ENCODE measurements at places on chromosomes 6 and 20.

DNA sequence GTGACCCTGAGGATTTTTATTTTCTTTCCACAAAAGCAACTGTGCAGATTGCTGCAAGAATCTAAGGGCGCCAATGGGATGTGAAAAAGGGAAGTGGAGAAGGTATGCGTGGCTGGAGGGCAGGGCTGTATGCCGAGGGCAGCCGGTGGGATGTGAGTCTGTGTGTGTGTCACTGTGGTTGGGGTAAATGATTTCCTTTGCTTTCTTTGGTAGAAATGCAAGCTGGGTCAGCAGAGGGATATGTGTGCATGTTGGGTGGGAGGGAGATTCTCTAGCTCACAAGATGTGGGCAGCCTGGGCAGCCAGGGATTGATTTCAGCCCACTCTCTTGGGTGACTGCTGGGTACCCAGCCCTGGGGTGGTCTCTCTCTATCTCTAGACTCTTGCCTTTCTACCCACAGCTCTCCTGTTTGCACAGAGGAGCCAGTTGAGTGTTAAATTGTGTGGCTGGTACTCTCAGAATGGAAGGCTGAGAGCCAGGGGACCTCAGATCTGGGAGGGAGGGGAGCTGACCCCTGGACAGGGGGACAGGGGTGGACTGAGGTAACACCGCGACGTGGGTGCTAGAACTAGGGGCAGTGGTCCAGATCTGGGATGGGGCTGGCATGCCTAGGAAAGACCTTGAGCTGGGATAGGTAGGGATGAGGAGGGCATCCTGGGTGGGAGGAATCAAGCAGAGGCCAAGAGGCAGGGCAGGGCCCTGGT is 136.8 kb upstream of the RNF24 start:
- no peak for DNase-seq

GRCh38 chr6:116451916-116452315 is 9.3 kb upstream of the CALHM6 start:
- DNase-seq: no peak

DNA sequence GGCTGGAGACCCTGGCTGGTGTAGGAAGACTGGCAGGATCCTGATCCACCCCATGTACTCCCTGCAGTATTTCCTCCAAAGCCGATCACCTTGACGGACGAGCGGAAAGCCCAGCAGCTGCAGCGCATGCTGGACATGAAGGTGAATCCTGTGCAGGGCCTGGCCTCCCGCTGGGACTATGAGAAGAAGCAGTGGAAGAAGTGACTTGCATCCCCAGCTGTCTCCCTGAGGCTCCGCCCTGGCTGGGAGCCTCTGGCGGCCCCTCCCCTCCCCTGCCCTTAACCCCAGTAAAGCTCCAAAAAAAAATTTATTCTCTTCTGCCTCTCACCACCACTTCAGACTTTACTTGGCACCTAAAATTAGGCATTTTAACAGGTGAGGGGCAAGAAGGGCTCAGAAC is 7.0 kb downstream of the COX4I2 start:
- no peak for DNase-seq

GRCh38 chr6:19864285-19864684 is 27.1 kb downstream of the ID4 start:
- no peak for DNase-seq

GRCh38 chr6:151409260-151409659 is 17.9 kb upstream of the ZBTB2 start:
- no peak for DNase-seq

GRCh38 chr6:159602431-159603041 is 90.5 kb downstream of the SOD2 start:
- no peak for DNase-seq

DNA sequence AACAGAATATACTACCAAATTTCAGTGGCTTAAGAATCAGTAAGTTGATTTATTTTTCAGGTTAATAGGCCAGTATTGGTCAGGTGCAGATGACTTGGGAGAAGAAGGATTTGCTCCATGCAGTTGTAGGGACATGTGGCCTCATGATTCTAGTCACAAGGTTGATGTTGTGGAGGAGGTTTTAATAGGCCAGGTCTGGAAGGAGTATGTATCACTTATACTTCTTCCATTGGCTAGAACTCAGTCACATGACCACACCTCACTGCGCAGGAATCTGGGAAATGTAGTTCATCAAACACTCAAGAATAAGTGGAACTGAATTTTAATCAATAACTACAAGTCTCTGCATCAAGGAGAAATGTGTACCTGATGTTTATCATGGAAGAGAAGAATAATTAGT is 281.5 kb upstream of the QKI start:
- DNase-seq: no peak

DNA sequence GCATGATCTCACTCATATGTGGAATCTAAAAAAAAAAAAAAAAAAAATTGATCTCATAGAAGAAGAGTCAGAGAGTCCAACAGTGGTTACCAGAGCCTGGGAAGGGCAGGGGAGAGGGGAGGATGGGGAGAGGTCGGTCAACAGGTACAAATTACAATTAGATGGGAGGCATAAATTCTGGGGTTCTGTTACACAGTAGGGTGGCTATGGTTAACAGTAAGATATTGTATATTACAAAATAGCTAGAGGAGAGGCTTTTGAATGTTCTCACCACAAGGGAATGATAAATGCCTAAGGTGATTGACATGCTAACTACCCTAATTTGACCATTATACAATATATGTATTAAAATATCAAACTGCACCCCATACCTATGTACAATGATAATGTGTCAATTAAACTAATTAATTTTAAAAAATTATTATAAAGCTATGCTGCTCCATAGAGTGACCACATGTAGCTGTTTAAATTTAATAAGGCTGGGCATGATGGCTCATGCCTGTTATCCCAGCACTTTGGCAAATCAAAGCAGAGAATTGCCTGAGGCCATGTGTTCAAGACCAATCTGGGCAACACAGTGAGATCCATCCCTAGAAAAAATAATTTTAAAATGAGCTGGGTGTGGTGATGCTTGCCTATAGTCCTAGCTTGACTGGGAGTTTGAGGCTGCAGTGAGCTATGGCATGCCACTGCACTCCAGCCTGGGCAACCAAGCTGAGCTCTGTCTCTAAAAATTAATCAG is 70.9 kb downstream of the SNX5 start:
- no peak for DNase-seq

DNA sequence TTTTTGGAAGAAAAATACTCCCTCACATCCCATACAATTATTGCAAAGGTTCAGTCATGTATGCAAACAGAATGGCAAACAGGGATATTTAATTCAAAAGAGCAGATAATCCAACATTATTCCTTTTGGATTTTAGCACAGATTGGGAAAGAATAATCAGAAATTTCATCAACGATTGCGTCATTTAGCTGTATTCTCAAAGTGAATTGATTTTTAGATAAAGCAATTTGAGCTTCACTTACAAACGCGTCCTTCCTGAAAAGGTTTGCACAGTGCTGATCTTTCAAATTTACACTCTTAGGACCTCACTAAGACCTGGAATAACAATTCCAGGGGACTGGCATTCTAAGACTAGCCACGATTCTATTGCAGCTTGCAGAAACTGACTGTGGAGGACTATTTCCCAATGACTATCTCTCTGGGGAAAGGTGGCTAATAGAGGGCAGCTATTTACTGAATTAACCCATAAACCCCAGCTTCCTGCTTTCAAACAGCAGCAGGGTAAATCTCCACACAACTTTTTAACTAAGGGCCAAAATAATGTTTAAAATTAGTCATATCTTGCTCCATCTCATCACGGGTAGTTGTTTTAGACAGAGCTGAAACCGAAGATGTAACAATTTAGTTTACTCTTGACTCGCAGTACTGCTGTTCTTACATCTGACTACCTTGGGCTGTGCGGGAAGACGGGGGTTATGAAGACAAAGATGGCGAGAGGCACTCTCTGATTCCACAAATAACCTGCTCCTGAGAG is 131.2 kb upstream of the FAM184A start:
- no peak for DNase-seq

GRCh38 chr6:161631676-161632194 is 357.9 kb upstream of the AGPAT4 start:
- DNase-seq: no peak

DNA sequence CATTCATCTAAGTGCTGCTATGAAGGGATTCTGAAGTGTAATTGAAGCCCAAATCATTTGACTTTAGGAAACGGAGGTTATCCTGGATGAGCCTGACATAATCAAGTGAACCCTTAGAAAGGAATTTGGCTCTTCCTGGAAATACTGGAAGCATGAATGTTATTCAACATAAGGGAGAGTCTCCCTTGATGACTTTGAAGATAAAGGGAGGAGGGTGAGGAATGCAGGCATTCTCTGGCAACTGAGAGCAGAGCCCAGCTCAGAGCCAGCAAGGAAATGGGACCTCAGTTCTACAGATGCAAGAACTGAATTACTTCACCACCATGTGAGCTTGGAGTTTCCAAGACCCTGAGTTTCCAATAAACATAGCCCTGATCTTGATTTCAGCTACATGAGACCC is 168.2 kb downstream of the DLL1 start:
- no peak for DNase-seq

- no peak for DNase-seq
These were observed 503.9 kb upstream of the EYS start for GRCh38 chr6:66210964-66211363.

GRCh38 chr6:167550941-167551627 is 226.2 kb downstream of the TTLL2 start:
- no peak for DNase-seq

- DNase-seq: no peak
These were observed 96.3 kb upstream of the GCM1 start for GRCh38 chr6:53244958-53245357.

GRCh38 chr6:53312355-53312754 is 36.4 kb downstream of the ELOVL5 start:
- DNase-seq: no peak

- DNase-seq: peak; percentile 42
These were observed 58.5 kb downstream of the MRPL14 start for GRCh38 chr6:44068607-44069296.

DNA sequence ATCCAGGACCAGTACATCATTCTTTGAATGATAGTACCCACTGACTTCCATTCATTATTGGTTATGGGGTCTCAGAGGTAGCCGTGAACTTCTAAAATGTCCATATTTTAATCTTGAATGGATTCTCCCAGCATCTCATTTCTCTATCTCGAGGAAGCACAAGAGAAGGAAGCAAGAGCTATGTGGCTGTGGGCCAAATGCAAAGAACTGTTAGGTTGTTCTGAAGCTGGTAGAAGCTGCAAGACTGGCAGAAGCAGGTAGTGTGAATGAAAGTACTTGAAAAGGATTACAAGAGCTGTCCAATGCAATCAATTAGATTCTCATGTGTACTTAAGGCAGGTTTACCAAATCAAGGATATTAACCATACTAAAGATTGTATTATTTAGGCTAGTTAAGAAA is 1131.8 kb downstream of the GRIK2 start:
- no peak for DNase-seq

GRCh38 chr20:11270566-11270965 is 596.8 kb upstream of the JAG1 start:
- DNase-seq: no peak

- DNase-seq: no peak
These were observed 31.1 kb downstream of the POFUT1 start for GRCh38 chr20:32238483-32239425.

- no peak for DNase-seq
These were observed 490 bp upstream of the ID1 start for GRCh38 chr20:31604567-31605030.

DNA sequence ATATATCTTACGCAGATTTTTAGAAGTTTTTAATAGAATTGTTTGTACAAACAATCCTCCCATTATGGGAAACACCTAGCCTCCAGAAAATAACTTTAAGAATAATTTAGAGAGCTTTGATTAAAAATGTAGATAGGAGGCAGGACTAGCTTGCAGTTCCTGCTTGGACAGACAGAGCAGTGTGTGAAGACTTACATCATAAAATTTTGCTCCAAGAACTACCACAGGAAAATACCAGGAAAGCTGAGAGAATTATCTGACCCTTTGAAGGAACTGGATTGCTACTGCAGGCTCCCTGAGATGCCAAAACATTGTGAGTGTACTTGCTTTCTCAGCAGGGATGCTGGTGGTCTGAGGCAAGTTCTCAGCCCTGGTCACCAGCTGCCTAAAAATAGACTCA is 64.2 kb downstream of the EYS start:
- no peak for DNase-seq

GRCh38 chr20:62832951-62833391 is 16.1 kb downstream of the COL9A3 start:
- DNase-seq: no peak

DNA sequence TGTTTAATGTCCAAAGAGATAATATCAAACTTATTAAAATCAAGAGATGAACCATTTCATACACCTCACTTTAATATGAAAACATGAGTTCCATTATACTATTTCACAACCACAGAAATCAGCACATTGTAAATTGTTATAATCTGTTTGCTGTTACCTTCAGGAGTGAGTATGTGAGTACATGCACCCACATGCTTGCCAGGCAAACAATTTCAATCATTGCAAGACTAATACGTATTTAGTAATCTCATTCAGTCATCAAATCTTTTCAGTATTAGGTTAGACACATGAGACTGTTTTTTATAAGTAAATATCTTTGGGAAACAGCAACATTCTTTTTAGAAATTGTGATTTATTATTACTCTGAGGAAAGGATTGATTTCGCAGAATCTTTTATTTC is 9.3 kb upstream of the EPM2A start:
- DNase-seq: no peak

GRCh38 chr20:1185790-1186334 is 1.1 kb upstream of the TMEM74B start:
- peak; percentile 81 for DNase-seq

- DNase-seq: no peak
These were observed 176.9 kb upstream of the PRND start for GRCh38 chr20:4544765-4545164.

- no peak for DNase-seq
These were observed 654 bp downstream of the TMEM14C start for GRCh38 chr6:10723567-10723881.

DNA sequence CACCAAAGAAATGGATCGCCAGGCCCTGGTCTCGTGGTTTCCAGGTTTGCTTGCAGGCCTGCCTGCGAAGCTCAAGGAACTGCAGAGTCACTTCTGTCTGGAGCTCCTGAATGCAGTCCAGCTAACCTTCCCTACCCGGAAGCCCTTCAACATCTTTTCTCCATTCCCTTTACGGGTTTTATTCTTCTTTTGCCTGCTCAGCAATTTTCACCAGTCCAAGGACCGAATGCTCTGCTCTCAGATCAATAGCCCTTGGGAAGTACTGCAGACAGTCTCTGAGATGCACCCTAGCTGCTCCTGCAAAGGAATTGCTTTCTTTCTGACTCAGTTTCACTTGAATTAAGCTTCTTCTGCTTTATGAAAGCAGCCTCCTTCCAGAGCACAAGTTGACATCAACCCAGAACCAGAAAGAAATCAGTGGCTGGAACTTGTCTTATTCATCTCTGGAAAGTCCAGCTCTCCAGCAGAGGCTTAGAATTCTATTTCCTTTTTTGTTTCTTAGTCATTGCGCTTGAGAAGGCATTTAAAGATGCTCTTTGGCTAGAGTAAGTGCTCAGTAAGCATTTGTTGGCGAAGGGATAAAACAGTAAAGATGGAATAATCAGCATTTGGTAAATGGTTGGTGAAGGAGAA is 18.7 kb upstream of the YWHAB start:
- no peak for DNase-seq

GRCh38 chr6:43359381-43359780 is 10.1 kb downstream of the ZNF318 start:
- no peak for DNase-seq

Measured in HEK293T (cell line).